ENCODE measurements at places on chromosomes 7 and 10.

DNA sequence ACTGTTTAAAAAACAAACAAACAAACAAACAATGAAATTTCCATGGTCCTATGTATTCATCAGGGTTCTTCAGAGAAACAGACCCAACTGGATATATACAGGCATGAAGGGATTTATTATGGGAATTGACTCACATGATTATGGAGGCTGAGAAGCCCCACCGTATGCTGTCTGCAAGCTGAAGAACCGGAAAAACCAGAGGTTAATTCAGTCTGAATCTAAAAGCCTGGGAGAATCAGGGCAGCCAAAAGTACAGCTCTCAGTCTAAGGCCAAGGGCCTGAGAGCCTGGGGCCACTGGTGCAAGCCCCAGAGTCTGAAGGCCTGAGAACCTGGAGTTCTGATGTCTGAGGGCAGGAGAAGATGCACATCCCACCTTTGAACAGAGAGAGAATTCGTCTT is 163.5 kb downstream of the MDFIC start:
- DNase-seq = no peak

DNA sequence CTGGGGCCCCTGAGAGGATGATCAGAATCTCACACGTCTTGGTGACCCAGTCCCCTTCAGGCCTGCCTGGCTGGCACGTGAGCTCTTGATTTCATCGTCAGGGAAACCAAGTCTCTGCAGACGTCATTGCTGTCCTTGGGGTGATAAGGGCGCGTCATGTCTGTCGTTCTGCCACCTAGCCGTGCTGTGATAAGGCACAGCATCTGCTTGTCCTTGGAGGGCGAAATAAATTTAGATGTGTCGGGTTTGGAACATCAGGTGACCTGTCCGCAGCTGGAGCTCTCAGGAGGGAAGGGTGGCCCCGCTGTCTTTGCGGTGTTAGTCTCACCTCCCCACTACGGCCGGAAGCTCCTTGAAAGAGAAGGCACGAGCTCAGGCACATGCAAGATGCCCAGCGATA is 129.2 kb downstream of the GRK5 start:
- DNase-seq = no peak

DNA sequence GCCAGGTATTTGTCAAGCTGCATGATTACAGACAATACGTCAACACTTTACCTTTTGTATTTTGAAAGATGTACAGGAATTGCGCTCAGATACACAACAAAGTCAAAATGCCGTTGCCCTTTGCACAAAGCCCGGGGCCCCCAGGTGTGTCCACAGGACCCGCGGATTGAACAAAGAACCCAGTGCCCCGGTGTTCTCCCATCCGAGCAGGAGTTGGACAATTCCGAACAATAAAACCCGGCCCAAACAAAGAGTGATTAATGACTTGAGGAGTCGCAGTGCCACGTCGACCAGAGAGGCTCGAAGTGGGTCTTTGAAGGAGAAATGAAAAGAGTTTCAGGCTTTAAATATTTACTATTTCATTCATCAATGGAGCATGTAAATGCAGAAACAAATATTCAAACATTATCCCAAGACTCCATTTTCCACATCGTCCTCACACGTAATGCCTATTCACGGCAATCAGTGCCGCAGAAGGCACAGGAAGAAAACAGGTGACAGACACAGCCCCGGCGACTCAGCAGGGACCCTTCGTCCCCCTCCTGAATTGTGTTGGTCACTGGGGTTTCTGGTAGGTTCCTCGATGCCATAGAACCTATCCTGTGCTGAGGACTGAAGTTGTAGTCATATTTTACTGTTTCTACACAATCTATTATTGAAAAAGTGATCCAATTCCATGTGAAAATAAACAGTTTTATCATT is 70.9 kb upstream of the MGMT start:
- no peak for DNase-seq

DNA sequence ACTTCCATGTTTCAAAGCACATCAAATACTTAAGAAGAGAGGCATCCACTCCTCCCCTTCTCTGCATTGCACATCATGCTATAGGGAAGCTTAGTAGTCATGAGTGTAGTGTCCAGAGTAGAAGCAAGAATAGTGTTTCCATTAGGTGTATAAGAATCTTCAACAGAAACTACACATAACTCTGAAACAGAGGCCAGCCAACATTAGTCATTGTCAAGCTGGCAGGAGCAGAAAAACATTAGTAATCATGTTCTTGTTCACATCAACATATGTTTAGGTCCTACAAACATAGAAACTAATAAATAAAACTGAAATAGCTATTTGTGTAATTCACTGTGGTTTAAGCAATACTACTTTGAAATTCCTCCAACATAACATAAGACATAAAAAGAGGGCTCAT is 370.2 kb downstream of the PPP1R3A start:
- DNase-seq = no peak

DNA sequence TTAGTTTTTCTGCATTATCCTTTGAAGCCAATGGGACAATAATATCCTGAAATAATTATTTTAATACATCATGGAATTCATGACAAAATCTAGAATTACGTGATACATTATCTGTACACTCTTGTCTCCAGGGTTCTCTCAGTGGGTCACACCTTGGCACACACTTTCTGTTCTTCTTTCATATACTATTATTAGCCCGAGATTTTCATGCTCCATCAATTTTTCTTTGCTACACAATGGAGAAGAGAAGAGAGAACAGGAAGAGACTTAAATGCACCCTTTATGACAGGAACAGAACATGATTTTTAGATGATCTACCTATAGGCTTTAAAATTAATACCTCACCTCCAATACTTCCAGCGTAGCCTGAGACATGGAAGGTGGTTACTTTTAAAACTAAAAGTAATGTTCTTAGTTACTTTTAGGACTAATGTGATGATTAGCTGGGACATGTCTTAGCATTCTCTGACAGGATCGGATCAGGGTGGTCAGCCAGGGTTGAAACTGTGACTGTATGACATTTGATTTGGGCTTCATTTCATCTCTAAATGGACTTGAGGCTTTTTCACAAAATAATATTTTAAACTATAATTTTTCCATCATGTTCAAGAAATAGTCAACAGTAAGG is 148.2 kb upstream of the WNT16 start:
- DNase-seq = no peak

GRCh38 chr10:90227786-90228185 is 526.4 kb downstream of the KIF20B start:
- no peak for DNase-seq

DNA sequence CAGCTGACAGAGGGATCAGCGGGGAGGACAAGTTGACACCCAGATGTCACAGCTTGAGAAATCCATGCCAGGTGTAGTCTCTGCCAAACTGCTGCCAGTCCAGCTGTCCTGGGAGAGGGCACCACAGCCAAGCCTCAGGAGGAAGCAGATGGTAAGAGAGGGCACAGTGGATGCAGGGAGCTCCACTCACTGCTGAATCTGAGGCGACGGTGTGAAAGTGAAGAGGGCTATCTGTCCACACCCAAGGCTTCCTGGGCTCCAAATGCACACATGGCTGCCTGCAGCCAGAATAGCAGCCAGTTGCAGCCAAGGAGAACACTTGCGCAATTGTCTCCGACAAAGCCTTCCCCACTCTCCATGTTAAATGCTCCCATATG is 502.4 kb downstream of the GRID1 start:
- DNase-seq = no peak

- no peak for DNase-seq
Measured at GRCh38 chr7:66905278-66905677, 15.7 kb upstream of the TMEM248 start.

- peak; percentile 9 for DNase-seq
Measured at GRCh38 chr7:144842377-144842851, 6.6 kb upstream of the TPK1 start.

DNA sequence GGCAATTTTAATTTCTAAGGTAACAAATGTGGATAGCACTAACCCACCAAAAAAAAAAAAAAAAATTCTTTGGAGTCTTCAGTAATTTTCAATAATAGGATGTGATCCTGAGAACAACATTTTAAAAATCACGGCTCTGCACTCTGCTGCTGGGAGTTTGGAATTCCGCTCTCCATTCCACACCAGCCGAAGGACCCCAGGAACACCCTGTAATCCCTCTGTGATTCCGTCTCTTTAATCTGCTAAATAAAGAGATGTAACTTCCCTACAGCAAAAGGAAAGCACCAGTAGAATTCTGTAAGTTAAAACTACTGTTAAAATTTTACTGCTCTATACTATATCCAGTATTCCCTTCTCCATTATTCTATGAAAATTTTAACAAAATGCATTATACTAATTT is 284.5 kb downstream of the PTPRN2 start:
- no peak for DNase-seq

GRCh38 chr7:43337191-43337590 is 224.7 kb downstream of the HECW1 start:
- DNase-seq = no peak

DNA sequence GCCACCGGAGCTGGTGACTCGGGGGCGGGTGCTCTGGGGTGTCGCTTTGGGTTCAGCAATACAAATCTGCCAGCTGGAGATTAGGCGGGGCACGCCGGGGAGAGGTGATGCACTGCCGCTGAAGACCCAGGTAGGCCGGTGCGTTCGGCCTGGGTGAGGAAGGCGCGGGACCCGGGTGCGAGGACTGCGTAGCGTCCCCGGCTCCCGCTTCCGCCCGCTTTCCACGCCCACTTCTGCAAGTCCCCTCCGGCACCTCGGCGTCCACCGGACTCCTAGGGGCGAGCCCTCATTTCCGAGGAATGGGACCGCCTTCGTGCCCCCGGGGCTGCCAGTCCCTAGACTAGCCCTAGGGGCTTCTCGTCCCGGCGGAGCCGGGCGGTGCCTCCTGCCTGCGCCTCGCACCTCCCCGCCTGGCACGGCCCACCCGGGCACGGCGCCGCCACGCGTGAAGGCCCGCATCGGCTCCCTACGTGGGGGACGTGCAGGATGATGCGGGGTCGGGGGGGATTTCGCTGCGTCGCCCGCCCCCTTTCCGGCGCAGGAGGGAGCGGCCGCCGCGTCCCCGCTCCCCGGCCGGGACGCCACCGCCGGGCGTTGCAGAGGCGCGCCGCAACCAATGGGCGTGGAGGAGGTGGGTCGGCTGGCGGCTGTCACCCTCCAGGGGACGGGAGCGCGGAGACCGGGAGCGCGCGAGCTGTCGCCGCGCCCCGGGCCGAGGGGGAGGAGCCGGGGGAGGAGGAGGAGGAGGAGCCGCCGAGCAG is 40.0 kb downstream of the HK1 start:
- DNase-seq = peak; percentile 47

DNA sequence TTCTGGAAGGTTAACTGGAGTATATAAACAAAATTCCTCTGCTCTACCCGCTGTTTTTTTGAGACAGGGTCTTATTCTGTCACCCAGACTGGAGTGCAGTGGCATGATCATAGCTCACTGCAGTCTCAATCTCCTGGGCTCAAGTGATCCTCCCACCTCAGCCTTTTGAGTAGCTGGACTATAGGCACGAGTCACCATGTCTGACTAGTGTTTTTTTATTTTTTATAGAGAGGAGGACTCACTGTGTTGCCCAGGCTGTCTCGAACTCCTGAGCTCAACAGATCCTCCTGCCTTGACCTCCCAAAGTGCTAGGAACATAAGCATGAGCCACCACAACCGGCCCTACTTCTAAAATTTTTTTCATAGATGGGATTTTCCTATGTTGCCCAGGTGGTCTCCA is 2.2 kb downstream of the RAB18 start:
- DNase-seq = no peak

GRCh38 chr10:6030217-6030616 is 31.9 kb downstream of the IL2RA start:
- DNase-seq = no peak

DNA sequence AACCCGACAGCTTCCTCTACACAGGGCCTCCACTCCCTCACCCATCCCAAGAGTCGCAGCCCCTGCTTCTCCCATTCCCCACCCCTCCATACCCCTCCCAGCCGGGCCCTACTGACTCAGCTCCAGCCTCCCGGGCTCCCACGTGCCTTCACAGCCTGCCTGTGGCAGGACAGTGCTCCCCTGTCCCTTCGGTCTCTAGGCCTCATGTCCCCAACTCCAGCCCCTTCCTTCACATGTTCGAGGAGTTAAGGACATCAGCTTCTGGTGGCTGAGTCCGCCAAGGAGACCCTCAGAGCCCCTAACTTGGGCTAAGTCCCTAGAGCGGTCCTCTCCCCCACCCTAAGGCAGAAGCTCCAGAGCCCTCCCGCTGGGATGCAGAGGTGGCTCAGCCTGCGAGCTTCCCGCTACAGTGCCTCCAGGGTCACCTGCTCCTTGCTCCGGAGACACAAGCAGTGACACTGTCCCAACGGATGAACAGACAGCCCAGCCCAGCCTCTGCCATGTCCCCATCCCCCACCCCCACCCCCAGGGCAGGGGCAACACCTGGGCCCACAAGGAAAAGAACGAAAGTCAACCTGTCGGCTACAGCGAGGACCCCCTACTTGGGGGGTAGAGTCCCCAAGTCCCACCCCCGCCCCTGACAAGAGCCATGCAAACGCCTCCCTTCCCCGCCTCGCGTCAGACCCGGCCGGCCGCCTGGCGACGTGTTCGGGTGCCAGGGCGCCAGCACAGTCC is 716 bp downstream of the SMARCD3 start:
- no peak for DNase-seq

DNA sequence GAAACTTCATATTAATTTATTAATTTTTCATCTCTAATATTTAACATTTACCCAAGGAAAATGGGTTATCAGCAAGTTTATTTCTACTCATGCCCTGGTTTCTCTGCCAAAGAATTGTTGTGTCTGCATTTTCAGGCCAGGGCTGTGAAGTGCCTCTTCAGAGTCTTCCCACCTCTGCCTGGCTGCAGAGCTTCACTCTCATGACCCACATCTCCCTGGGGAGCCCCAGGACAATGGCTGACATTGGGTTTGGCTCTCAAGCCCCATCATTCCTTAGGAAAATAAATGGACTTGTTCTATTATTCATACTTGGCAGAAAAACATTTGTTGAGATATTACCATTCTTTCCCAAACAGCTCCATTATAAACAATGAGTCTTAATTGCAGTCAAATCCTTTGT is 30.3 kb downstream of the CACNA2D1 start:
- no peak for DNase-seq

- no peak for DNase-seq
Measured at GRCh38 chr10:63007112-63007511, 126.0 kb upstream of the NRBF2 start.

DNA sequence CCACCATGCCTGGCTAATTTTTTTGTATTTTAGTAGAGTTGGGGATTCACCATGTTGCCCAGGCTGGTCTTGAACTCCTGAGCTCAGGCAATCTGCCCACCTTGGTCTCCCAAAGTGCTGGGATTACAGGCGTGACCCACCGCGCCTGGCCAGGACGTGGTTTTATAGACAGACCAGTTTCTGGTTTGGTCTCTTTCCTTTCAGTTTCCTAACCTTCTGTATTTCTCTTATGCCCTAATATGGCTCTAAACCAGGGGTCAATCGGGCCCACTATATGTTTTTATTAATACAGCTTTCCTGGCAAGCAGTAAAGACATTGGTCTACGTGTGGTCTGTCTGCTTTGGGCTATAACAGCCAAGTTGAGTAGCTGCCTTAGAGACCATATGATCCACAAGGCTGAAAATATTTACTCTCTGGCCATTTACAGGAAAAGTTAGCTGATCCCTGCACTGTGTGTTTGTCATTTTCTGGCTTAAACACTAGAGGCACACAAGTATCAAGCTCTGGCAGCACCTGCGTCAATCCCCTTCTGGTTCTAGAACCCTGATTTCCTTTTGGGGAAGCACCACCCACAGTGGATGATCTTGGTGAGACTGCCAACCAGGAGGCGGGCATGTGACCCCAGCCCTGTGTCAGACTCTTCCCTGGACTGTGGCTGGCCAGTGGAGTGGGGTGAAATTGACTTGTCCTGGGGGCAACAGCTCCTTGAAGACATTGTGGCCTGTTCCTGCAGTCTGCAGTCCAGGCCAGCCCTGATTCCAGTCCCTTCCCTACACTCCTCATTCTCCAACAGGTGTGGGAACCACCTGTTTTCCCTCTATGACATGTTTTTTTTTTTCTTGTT is 497.2 kb downstream of the PLXNA4 start:
- DNase-seq = no peak

GRCh38 chr10:100728928-100729861 is 16.2 kb upstream of the PAX2 start:
- no peak for DNase-seq
